ENCODE measurements at places on chromosomes 11 and 22.

DNA sequence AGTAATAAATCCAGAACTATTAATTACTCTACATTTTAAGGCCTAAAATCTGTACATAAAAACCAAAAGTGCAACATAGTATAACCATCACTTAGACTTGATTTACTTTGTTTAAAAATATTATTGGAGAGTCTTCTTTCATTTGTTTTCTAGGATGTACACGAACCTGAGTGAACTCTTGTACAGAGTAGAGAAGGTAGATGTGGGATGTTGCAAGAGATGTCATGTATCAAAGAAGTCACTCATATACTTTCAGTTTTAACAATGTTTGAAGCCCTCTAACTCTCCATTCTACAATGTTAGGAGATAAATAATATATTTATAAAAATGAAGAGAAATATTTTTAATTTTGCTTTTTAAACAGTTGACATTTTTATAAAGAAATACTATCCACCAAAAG is 38.6 kb downstream of the SOX6 start:
- DNase-seq: no peak

- DNase-seq: no peak
Measured at GRCh38 chr11:65506290-65506771, 7.5 kb downstream of the MALAT1 start.

- DNase-seq: no peak
Measured at GRCh38 chr22:47055921-47056320, 293.5 kb downstream of the TBC1D22A start.

- DNase-seq: no peak
Measured at GRCh38 chr11:119905162-119905561, 176.2 kb upstream of the NECTIN1 start.

DNA sequence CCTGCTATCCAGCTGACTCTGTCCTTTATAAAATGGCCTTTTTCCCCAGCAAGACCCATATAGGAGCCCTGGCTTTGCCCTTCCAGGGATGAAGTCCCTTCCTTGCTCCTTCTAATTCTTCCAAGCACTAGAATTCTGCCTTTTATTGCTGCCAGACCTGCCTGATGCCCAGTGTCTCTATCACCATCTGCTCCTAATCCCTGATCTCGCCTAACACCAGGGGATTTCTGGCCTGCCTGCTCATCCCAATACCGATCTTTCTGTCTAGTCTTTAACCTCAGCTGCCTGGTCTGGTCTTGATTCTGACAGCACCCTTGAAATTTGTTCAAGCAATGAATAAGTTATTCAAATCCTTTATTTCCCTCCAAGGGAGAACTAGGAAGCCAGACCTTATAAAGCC is 150.2 kb downstream of the SPON1 start:
- DNase-seq: no peak

GRCh38 chr11:61885166-61885778 is 6.1 kb downstream of the FADS3 start:
- DNase-seq: no peak

DNA sequence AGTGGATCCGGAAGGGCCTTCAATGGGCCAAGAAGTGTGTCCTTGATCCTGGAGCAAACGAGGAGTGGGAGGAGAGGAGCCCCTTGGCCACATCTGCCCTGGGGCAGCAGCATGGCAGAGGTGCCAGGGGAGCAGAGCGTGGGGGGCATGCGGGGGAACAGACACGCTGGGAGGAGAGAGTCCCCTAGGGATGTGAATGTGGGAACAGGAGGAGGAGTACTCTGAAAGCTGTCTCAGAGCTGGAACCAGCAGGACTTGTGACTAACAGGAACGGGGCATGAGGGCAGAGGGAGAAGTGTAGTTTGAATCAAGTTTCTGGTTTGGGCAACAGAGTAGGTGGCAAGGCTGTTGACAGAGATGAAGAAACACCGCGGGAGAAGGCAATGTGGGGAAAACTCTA is 54.5 kb upstream of the SLC35C1 start:
- no peak for DNase-seq

DNA sequence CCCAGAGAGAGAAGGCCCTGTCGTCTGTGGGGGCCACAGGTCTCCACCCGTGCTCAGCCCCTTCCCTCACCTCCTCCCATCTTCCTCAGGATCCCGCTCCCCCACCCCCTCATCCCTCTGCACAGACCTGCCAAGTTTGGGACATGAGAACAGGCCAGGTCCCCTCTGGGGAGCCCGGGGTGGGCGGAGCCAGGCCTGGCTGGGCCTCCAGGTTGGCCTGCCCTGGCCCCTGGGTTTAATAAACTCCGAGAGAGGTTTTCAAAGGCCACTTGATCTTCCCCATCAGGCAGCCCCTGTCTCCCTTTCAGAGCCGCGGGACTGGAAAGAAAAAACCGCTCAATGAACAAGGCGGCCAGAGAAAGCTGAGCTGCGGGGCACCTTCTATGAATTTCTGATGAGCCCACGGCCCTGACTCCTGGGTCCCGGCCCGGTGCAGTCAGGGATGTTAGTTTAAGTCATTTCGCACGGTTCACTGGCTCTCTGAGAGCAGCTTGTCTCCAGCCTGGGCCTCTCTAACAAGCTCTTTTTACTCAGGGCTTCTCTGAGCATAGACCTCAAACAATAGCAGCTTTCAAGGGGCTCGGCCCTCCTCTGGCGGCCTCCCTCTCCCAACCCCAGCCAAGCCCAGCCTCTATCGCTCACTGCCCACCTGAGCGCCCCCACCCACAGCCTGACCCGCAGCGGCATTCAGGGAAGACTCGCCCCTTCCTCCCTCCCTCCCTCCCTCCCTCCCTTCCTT is 64.8 kb downstream of the RPUSD4 start:
- DNase-seq: peak; percentile 40

GRCh38 chr11:8719211-8719649 is 36.6 kb downstream of the RPL27A start:
- no peak for DNase-seq

DNA sequence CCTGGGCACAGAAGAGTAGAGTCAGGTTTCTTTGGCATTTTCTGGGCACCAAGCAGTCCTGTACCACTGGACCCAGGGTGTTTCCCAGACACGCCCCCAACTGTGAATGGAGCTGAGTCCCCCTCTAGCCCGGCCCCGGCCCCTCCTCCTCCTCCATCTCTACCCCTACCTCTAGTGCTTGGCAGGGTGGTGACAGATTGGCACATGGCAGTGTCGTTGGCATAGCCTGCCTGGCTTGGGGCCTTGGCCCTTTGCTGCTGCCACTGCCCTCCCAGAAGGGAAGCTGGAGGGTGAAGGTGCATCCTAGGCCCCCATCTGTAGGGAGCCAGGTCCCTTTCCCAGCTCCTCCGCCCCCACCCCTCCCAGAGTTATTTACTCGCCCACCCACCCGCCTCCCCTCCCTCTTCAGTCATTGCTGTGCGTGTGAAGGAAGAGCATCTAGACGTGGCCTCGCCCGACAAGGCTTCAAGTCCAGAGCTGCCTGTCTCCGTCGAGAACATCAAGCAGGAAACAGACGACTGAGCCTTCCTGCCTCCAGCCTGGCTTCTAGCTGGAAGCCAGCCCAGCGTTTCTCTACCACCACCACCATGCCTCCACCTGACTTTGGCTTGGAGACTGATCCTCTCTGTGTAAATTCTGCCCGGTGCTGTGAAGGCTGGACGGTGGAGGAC is 10.9 kb downstream of the CHADL start:
- DNase-seq: no peak

- DNase-seq: no peak
Measured at GRCh38 chr11:119626871-119627270, 102.1 kb downstream of the NECTIN1 start.

GRCh38 chr22:50008151-50009040 is 4.2 kb downstream of the IL17REL start:
- no peak for DNase-seq

DNA sequence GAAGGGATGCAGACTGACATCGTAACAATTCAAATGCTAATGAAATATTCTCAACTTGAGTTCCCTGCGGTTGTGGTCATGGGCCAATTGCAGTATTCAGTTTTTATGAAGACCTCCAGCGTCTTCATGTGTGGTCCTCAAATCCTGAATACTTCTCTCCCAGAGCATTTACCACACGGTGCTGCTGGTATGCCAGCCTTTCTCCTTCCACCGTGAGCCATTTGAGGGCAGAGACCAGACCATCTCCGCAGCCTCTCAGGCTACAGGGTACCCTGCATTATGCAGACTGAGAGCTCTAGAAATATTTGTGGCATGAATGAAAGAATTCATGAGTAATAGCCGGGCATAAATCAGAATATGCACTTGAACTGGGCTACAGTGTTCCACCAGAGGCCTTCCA is 289.7 kb downstream of the ST3GAL4 start:
- no peak for DNase-seq

GRCh38 chr11:87454241-87454640 is 416.5 kb downstream of the TMEM135 start:
- no peak for DNase-seq

DNA sequence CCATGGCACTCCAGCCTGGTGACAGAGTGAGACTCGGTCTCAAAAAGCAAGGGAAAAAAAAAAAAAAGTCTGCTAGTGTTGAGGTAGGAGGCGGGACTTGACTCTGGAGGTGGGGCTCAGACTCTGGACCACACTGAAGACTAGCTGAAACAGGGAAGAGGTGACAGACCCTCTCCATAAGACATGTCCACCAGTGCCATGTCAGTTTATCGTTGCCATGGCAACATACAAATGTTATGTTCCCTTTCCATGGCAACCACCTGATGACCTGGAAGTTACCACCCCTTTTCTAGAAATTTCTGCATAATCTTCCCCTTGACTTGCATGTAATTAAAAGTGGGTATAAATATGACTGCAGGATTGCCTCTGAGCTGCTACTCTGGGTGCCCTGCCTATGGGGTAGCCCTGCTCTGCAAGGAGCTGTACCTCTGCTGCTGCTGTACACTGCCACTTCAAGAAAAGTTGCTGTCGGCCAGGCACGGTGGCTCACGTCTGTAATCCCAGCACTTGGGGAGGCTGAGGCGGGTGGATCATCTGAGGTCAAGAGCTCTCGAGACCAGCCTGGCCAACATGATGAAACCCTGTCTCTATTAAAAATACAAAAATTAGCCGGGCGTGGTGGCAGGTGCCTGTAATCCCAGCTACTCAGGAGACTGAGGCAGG is 55.1 kb downstream of the KIAA1671 start:
- no peak for DNase-seq

- no peak for DNase-seq
Measured at GRCh38 chr22:49946612-49947295, 13.8 kb upstream of the PIM3 start.

- DNase-seq: no peak
Measured at GRCh38 chr22:33897448-33897835, 22.8 kb downstream of the LARGE1 start.

DNA sequence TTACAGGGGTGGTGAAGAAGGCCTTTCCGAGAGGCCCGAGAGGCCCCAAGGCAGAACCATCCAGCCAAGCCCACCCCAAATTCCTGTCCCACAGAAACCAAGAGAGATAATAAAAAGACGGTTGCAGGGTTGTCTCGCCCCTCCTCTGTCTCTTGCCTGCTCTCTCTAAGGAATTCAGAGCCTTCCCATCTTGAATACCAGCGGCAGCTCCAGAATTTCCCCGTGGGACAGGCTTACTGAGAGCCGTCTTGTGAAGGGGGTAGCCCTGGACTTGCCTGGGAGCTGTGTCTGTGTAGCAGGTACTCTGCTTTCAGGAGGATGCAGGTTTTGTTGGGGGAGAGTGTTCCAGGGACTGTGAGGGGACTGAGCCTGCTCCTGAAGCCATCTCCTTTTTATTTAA is 9.6 kb upstream of the EIF3D start:
- DNase-seq: no peak

- peak; percentile 21 for DNase-seq
Measured at GRCh38 chr22:30922151-30922611, 46.4 kb downstream of the MORC2 start.

GRCh38 chr22:29747832-29748231 is 19.0 kb downstream of the ZMAT5 start:
- no peak for DNase-seq

DNA sequence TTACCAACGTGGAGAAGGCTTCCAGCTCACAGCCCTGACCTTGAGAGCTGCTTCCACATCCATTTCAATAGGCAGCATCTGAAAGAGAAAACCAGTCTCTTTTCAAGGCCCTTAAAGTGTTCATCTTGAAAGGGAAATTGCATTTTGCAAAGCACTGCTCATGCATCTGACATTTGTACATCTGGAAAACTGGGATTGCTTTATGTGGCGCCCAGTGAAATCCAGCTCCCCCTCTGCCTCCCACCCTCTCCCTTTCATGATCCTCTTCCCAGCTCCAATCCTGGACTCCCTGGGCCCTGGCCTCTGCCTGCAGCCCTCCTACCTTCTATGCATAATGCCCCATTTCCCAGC is 17.4 kb downstream of the TP53AIP1 start:
- DNase-seq: no peak

DNA sequence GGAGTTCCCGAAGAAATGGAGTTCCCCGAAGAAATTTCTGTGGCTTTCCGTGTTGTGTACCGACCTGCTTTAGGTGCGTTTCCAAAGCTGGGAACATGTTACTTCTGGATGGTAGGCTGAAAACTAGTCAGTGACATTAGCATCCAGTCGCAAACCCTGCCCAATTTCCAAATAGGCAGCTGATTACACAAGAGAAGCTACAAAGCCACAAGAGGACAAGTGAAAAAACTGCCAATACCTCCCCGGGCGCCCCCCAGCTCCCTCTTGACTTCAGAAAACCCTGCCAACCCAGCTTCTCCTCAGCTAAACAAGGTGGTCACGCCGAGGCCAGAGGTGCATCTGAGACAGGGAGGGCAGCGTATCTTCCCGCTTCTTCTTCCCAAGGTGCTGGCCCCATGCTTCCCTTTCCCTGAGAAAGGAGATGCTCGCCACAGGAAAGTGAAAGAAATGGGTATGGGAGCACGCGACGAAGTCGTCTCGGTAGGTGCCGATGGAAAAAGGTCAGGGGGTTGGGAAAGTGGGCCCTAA is 551 bp downstream of the AGBL2 start:
- DNase-seq: no peak

DNA sequence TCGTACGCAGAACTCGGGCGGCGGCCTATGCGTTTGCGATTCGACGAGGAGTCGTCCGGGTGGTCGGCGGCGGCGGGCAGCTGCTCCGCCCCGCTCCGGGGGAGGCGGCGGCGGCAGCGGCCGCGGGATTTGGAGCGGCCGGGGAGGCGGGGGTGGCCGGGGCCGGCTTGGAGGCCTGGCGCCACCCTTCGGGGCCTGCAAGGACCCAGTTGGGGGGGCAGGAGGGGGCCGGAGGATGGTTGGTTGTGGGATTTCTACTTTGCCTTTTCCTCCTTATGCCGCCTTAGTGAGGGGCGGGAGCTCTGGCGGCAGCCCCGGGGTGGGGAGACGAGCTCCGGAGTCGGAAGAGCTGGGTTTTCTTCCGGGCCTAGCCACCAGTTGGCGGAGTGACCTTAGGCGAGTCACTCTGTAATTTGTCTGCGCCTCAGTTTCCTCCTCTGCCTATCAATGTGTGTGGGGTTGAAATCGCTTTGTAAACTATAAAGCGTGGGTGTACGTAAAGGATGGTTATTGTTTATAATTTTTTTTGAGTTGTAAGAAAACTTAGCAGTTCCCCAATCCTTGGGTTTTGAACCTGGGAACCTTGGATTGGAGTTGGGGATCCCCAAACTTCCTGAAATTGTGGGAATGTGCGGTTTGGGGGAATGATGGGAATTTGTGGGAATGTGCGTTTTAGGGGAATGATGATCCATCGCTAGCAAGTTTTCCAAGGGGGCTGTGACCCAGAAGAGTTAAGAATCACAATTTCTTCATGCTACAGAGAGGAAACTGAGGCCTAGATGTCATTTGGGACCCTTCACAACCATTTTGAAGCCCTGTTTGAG is 679 bp downstream of the TUG1 start:
- peak; percentile 36 for DNase-seq
